ENCODE measurements at places on chromosomes 5 and 9.
A peak's percentile ranks its signal among the peaks of the same experiment; 100 is the strongest.

DNA sequence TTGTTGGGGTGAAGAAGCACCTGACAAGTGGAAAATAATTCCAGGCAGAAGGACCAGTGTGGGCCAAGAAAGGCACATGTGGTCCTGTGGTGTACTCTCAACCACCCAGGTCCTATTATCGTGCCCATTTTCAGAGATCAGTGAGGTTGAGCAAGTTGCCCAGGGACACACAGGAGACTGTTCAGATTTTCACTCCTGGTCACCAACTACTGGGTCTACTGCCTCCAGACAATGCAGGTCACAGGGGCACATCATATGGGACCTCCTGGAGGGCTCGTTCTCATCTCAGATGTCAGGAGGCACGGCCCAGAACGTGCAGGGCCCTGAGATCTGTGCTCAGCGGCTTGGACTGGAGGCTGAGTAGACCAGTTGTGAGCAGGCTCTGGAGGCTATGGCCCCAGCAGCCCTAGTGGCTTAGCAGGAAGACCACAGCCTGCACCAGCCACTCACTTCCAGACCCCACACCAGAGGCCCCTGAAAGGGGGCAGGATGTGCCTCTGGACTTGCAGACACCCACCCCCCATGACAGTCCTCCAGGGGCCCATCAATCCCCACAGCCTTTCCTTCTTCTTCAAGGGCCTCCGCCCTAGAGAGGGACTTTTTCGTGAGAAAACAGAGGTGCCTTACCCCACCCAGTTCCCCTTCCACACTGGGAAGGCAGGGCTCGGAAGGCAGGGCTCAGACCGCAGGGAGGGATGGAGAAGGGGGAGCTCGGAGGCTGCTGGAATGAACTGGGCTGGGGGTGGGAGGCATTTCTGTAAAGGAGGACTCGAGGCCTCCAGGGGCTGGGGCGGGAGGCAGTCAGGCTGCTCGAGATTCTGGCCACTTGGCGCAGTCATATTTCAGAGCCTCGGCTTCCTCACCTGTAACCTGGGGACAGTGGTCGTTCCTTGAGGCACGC, 82.7 kb upstream of the NEURL1B start:
- DNase-seq: peak; percentile 70

- no peak for DNase-seq
These were observed 865.4 kb upstream of the ACO1 start for GRCh38 chr9:31519011-31519410.

GRCh38 chr9:13047827-13048587, 231.5 kb downstream of the MPDZ start:
- no peak for DNase-seq

GRCh38 chr9:131752231-131752884, 12.5 kb upstream of the RAPGEF1 start:
- DNase-seq: no peak

- DNase-seq: peak; percentile 45
These were observed 2.1 kb downstream of the ECPAS start for GRCh38 chr9:111481885-111482636.

GRCh38 chr5:60675286-60675685, 24.7 kb downstream of the DEPDC1B start:
- no peak for DNase-seq

GRCh38 chr5:54829676-54830535, 155.5 kb downstream of the ESM1 start:
- no peak for DNase-seq

All from kidney (tissue), 22 donors.